ENCODE measurements at places on chromosomes 7 and 10.
A peak's percentile ranks its signal among the peaks of the same experiment; 100 is the strongest.

- no peak for DNase-seq
These were observed 136.7 kb downstream of the NEURL1 start for GRCh38 chr10:103630156-103630555.

GRCh38 chr7:44703921-44704320 is 44.7 kb upstream of the ZMIZ2 start:
- DNase-seq: no peak

DNA sequence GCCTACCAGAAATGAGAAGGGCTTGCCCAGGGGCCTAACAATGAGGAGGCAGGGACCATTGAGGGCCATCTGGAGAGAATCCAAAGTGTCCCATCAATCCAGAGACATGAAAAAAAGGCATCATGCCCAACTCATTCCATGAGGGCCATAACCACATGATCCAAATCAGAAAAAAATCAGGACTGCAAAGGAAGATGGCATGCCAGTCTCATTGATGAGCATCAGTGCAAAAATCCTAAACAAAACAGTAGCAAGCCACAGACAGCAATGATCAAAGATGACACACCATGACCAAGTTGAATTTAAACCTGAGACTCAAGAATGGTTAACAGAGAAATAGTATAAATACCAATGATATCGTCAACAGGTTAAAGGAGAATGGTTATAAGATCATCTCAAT is 7.0 kb upstream of the CYP3A4 start:
- DNase-seq: no peak

DNA sequence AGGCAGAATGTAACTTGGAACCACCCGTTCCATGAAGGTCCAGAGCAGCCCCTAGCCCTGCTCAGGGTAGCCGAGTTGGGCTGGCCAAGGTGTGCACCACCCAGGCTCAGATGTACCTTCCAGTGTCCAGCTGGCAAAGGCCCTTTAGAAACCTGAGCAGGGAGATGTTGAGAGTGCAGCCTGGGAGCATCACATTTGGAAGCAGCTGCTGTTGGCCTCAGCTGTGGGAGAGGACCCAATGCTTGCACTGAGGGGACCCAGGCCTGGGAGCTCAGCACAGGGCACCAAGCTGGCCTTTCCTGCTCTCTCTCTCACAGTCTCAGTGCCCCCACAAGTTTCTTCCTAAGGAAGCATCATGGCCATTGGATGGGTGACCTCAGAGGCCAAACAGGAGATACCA is 33.5 kb downstream of the ANXA8 start:
- DNase-seq: no peak

GRCh38 chr7:157253850-157254249 is 83.0 kb upstream of the DNAJB6 start:
- no peak for DNase-seq

GRCh38 chr7:142313528-142313927 is 55.7 kb upstream of the PRSS58 start:
- DNase-seq: no peak

GRCh38 chr10:116444527-116445142 is 17.0 kb downstream of the PNLIPRP3 start:
- peak; percentile 3 for DNase-seq

DNA sequence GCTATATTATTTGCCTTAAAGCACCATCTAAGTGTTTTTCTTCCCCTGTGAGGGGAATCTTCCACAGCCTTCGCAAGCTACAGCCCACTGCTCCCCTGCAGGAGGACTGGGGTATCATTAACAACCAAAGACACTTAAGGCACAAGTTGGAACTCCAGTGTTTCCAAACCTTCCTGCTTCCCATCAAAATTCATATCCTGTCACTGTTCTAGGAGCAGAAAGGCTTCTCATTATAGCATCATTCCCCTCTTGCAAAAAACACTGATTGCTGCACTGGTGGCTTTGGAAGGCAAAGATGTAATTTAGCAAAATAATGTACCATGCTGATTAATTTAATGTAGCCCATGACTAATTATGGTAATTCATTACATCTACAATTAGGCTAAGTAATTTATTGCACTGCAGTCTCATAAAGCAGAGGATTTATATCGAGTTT is 207.2 kb downstream of the SKAP2 start:
- no peak for DNase-seq

DNA sequence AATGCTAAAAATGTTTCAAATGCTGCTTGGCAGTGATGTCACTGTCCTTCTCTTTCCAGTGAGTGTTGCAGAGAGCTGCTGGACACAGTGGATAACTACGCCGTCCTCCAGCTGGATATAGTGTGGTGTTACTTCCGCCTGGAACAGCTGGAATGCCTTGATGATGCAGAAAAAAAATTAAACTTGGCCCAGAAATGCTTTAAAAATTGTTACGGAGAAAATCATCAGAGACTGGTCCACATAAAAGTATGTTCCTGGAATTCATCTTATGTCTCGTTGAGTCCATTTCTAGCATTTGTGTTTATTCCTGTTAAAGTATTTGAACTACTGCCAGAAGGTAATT is 25.2 kb downstream of the NUB1 start:
- DNase-seq: no peak

DNA sequence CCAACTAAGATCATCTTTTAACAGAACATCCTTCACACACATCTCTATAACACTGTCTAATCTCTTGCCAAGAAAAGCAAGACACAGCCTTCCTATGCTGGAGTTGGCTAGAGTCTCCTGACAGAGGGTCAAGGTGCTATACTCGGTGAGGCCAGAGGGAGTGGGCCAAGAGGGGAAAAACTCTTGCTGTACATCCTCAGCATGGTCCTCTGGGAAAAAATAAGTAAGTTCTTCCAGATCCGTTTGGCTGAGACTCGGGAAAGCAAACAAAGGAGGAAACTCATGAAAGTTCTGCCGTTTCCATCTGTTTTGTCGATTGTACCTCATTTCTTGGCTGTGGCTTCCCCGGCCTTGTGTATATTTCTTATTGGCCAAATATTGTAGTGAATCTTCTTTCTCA is 33.9 kb downstream of the VWDE start:
- no peak for DNase-seq

GRCh38 chr7:145986248-145986874 is 130.2 kb upstream of the CNTNAP2 start:
- DNase-seq: no peak

- no peak for DNase-seq
These were observed 2.8 kb upstream of the EZH2 start for GRCh38 chr7:148886844-148887243.

- DNase-seq: no peak
These were observed 5.5 kb downstream of the PTPRN2 start for GRCh38 chr7:158582089-158582456.
